Karpas-422 (cell line): ENCODE measurements at places on chromosomes 5 and 9. TPM values are rescaled to one million over a fixed set of nuclear protein-coding genes. Genes with fewer than 3 reads are reported as not detected.
A peak's percentile ranks its signal among the peaks of the same experiment; 100 is the strongest.

DNA sequence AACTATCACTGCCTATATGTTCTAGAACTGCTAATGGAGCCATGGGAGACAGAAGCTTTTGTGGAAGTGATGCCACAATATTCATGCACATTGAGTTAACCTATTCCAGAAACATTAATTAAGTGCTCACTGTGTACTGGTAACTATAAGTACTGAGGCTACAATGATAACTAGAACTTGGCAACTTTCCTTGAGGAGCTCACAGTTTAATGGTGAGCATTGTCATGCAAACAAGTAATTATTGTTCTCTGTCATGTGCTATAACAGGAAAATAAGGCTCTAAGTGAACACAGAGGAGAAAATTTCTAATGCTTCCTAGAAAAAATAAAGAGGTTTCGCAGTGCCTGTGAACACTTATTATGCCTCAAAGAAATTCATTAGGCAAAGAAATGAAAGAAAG, 142.2 kb downstream of the BAAT start:
- DNase-seq: no peak
- no peaks in the 10 kb centered on the region for H3K27me3 ChIP-seq
- H3K36me3 ChIP-seq: no peaks in the 10 kb centered on the region
- H3K4me3 ChIP-seq: no peak overlapping the region
- no peak overlapping the region for H3K27ac ChIP-seq

GRCh38 chr5:142819292-142819691, 49.1 kb downstream of the ARHGAP26 start:
- no peaks in the 10 kb centered on the region for H3K36me3 ChIP-seq
- H3K27ac ChIP-seq: no peak overlapping the region
- no peak overlapping the region for H3K4me3 ChIP-seq
- no peaks in the 10 kb centered on the region for H3K4me1 ChIP-seq
- no peaks in the 10 kb centered on the region for H3K27me3 ChIP-seq
- no peak for DNase-seq

Gene MUSK
- total RNA-seq: not detected in 2 replicates

DNA sequence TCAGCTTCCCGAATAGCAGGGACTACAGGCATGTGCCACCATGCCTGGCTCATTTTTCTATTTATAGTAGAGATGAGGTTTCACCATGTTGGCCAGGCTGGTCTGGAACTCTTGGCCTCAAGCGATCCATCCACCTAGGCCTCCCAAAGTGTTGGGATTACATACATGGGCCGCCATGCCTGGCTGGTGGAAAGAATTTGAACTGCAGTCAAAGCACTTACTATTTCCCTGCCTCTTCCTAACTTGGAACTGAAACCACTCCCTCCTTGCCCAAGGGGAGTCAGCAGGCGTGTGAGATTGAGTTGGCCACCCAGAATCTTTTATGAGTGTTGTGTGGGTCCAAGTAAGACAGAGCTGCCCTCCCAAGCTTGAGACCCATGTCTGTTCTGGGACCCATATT, 86.1 kb upstream of the PTPN3 start:
- H3K4me3 ChIP-seq: no peak overlapping the region
- no peaks in the 10 kb centered on the region for H3K36me3 ChIP-seq

GRCh38 chr5:33840927-33841547, 50.8 kb downstream of the ADAMTS12 start:
- H3K27ac ChIP-seq: no peak overlapping the region
- H3K27me3 ChIP-seq: no peaks in the 10 kb centered on the region
- no peak overlapping the region for H3K4me3 ChIP-seq
- no peaks in the 10 kb centered on the region for H3K4me1 ChIP-seq
- no peak for DNase-seq

GRCh38 chr9:34701769-34702736, 7.9 kb downstream of the CCL21 start:
- no peaks in the 10 kb centered on the region for H3K36me3 ChIP-seq
- H3K4me3 ChIP-seq: peak overlapping the region; percentile 50
- H3K27ac ChIP-seq: no peak overlapping the region

Gene HAVCR2
- total RNA-seq: 0.22 TPM in 1 of 2 replicates, not detected in the other

Gene MAMDC4
- 7.9 TPM in 2 replicates for total RNA-seq

- no peaks in the 10 kb centered on the region for H3K36me3 ChIP-seq
- peak; percentile 98 for DNase-seq
- peaks cover 88% of the 10 kb centered on the region for H3K4me1 ChIP-seq
- H3K27me3 ChIP-seq: no peaks in the 10 kb centered on the region
- peak overlapping the region; percentile 97 for H3K27ac ChIP-seq
Observed at GRCh38 chr9:124202447-124202971, 55.2 kb upstream of the NEK6 start.

Gene CAPSL
- total RNA-seq: not detected in 2 replicates

Gene CTSV
- 0.22 and 6.5 TPM in 2 replicates for total RNA-seq

Gene PIP5K1B
- not detected in 2 replicates for total RNA-seq

Gene MRNIP
- total RNA-seq: 33.6 and 55.7 TPM in 2 replicates

DNA sequence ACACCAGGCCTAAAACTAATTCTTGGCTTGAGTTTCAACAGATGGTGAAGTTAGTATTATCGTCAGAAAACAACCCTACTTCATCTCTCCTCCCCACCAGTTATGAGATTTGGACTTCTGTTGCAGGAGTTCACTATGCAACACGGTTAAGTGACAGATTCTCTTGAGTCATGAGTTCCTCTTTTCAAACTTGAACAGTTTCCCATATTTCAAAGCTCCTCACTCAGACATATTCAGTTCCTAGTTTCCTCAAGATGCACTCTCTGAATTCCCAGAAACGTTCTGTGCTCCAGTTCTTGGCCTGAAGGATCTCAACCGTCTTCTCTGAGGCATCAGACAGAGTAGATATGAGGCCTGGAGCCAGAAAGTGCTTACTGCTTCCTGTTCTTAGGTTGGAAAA, 7.3 kb upstream of the PTGER4 start:
- no peak overlapping the region for H3K4me3 ChIP-seq
- no peaks in the 10 kb centered on the region for H3K4me1 ChIP-seq
- H3K27me3 ChIP-seq: no peaks in the 10 kb centered on the region
- DNase-seq: no peak
- no peak overlapping the region for H3K27ac ChIP-seq

Gene COL23A1
- 5.7 and 7.6 TPM in 2 replicates for total RNA-seq

- H3K27me3 ChIP-seq: no peaks in the 10 kb centered on the region
- peaks cover 31% of the 10 kb centered on the region for H3K36me3 ChIP-seq
- no peak for DNase-seq
- H3K4me1 ChIP-seq: no peaks in the 10 kb centered on the region
- H3K27ac ChIP-seq: no peak overlapping the region
Observed at GRCh38 chr9:123033864-123034601, 566 bp downstream of the GPR21 start.

GRCh38 chr5:178474562-178475184, 115.5 kb downstream of the COL23A1 start:
- no peaks in the 10 kb centered on the region for H3K4me1 ChIP-seq
- H3K27me3 ChIP-seq: no peaks in the 10 kb centered on the region
- no peak overlapping the region for H3K4me3 ChIP-seq
- DNase-seq: no peak
- no peaks in the 10 kb centered on the region for H3K36me3 ChIP-seq

- peaks cover 4% of the 10 kb centered on the region for H3K4me1 ChIP-seq
- no peak for DNase-seq
- H3K27me3 ChIP-seq: no peaks in the 10 kb centered on the region
- H3K27ac ChIP-seq: no peak overlapping the region
- peaks cover 42% of the 10 kb centered on the region for H3K36me3 ChIP-seq
- no peak overlapping the region for H3K4me3 ChIP-seq
Observed at GRCh38 chr5:32595118-32595517, 9.8 kb downstream of the SUB1 start.

DNA sequence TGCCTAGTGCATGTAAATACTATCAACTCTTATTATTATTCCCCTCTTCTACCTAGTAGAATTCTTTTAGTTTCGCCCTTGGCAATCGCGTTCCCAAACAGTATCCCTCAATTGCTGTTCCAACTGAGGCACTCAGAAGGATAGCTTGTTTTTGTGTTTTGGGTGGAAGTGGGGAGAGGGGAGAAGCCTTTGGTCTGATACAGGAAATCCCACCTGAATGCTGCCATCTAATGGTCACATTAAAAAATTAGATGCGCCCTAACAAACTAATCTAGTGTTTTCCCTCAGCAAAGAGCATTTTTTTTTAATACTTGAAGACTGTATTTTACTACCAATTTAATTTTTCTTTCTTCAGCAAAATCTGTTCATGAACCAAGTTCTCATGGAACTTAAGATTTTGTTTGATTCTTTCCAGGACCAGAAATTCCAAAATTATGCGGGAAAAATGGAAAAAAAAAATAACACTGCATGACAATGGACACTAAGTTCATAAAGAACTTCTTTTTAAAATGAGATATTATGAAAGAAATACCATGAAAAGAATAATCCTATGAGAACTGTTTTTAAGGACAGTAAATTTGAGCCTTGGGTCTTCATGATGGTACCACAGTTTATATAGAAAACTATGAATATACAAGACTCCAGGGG, 22.2 kb upstream of the GLDC start:
- H3K36me3 ChIP-seq: no peaks in the 10 kb centered on the region
- no peaks in the 10 kb centered on the region for H3K4me1 ChIP-seq
- no peak overlapping the region for H3K4me3 ChIP-seq
- no peak overlapping the region for H3K27ac ChIP-seq
- H3K27me3 ChIP-seq: no peaks in the 10 kb centered on the region
- DNase-seq: peak; percentile 72

- H3K4me3 ChIP-seq: no peak overlapping the region
- no peaks in the 10 kb centered on the region for H3K27me3 ChIP-seq
- H3K4me1 ChIP-seq: no peaks in the 10 kb centered on the region
- no peak overlapping the region for H3K27ac ChIP-seq
- no peaks in the 10 kb centered on the region for H3K36me3 ChIP-seq
- DNase-seq: no peak
Observed at GRCh38 chr5:36576721-36577120, 29.7 kb upstream of the SLC1A3 start.

DNA sequence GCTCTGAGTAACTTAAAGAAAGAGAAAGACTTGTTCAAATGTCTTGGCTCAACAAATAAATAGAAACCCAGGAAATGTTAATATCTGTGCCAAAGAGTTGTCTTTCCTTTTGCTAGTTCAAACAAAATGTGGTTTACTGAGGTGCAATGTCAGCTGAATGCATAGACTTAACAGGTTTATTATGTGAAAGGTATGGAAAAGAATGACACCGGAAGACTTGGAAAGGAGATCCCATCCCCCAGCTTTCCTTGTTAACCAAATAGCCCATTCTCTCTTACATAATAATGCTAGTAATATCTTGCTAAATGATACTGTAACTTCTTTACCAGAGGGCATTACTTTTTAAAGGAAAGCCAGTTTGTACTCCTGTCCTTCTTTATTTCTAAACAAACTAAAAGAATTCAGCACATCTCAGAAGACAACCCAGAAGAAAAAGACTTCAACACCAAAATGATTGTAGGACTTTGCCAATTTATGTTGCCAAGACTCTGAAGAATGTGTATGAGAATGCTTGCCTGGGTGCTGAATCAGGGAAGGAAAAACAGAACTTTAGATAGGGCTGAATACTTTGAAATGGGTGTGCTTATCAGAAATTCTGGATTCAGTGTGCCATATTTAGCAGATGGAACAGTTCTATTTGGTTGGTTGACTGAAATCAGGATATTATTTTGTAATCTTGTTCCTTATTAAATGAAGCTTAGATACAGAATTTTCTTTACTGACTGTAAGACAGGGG, 344.1 kb downstream of the TMEM38B start:
- no peak for DNase-seq
- H3K4me3 ChIP-seq: no peak overlapping the region
- H3K4me1 ChIP-seq: no peaks in the 10 kb centered on the region
- H3K27ac ChIP-seq: no peak overlapping the region
- no peaks in the 10 kb centered on the region for H3K36me3 ChIP-seq

Gene SPEF2
- not detected in 2 replicates for total RNA-seq

Gene CNTNAP3B
- total RNA-seq: not detected in 2 replicates

- peak; percentile 69 for DNase-seq
- H3K27ac ChIP-seq: no peak overlapping the region
- no peaks in the 10 kb centered on the region for H3K36me3 ChIP-seq
- H3K4me3 ChIP-seq: no peak overlapping the region
- no peaks in the 10 kb centered on the region for H3K27me3 ChIP-seq
Observed at GRCh38 chr9:130417602-130418001, 27.2 kb upstream of the ASS1 start.

Gene ARL14EPL
- total RNA-seq: not detected in 2 replicates

- no peak for DNase-seq
- no peaks in the 10 kb centered on the region for H3K27me3 ChIP-seq
- no peak overlapping the region for H3K27ac ChIP-seq
- H3K4me3 ChIP-seq: no peak overlapping the region
Observed at GRCh38 chr5:96292582-96293247, 140.3 kb downstream of the PCSK1 start.

Gene GFI1B
- total RNA-seq: 6.0 and 6.5 TPM in 2 replicates

Gene EEIG1
- 6.9 and 10.1 TPM in 2 replicates for total RNA-seq

GRCh38 chr5:122493091-122494021, 181.3 kb downstream of the SNCAIP start:
- H3K27ac ChIP-seq: no peak overlapping the region
- DNase-seq: no peak
- H3K36me3 ChIP-seq: no peaks in the 10 kb centered on the region
- H3K4me1 ChIP-seq: no peaks in the 10 kb centered on the region
- H3K27me3 ChIP-seq: no peaks in the 10 kb centered on the region

DNA sequence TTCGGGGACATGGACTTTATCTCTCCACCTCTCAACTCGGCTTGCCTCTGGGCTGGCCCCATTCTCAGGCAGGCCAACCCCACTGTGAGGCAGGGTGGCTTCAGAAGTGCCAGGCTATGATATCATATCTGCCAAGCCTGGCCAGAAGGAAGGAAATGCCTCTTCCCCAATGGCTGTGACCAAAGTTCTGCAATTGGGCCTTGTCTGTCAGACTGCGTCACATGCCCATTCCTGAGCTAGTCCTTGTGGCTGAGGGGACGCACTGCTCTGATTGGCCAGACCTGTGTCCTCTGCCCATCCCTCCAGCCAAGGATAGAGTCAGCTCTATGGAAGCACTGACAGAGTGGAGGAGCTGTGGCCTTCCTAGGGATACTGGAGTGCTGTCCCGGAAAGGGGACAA, 11.9 kb downstream of the SMIM23 start:
- no peak overlapping the region for H3K4me3 ChIP-seq
- no peaks in the 10 kb centered on the region for H3K4me1 ChIP-seq
- no peak overlapping the region for H3K27ac ChIP-seq
- H3K36me3 ChIP-seq: no peaks in the 10 kb centered on the region
- no peak for DNase-seq
- H3K27me3 ChIP-seq: no peaks in the 10 kb centered on the region

Gene INSL6
- total RNA-seq: not detected in 2 replicates
